Activated B cell treated with CpG ODN at 0.5 μM for 24 hours (primary cell): ENCODE measurements at places on chromosomes 5 and 9. TPM values are rescaled to one million over a fixed set of nuclear protein-coding genes. Genes with fewer than 3 reads are reported as not detected.

- H3K27me3 ChIP-seq, result peaks cover 5% of the 10 kb centered on the region
- peaks cover 9% of the 10 kb centered on the region for H3K36me3 ChIP-seq
- peaks cover 31% of the 10 kb centered on the region for H3K4me1 ChIP-seq
- H3K27ac ChIP-seq, result no peak overlapping the region
- DNase-seq, result no peak
Measured at GRCh38 chr9:104092192-104092591, 1.9 kb upstream of the SMC2 start.

DNA sequence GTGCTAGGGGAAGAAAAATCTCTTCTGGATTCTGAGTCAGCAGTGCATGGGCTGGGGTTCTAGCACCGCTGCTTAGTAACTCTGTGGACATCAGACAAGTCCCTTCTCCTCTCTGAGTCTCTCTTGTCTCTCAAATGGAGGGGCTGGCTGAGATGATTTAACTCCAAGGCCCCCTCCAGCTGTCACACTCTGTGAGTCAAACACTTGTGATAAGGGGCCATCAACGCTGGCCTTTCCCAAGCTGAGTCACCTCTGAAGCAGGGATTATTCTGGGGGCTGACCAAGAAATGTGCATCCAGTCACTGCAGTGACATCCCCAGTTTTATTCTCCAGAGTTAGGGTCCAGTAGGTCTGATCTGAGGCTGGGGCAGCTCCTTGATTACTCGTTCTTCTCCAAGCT, 110.4 kb upstream of the ZNF462 start:
- peaks cover 16% of the 10 kb centered on the region for H3K4me1 ChIP-seq
- no peaks in the 10 kb centered on the region for H3K36me3 ChIP-seq
- H3K27me3 ChIP-seq, result no peaks in the 10 kb centered on the region
- no peak overlapping the region for H3K4me3 ChIP-seq
- no peak for DNase-seq

DNA sequence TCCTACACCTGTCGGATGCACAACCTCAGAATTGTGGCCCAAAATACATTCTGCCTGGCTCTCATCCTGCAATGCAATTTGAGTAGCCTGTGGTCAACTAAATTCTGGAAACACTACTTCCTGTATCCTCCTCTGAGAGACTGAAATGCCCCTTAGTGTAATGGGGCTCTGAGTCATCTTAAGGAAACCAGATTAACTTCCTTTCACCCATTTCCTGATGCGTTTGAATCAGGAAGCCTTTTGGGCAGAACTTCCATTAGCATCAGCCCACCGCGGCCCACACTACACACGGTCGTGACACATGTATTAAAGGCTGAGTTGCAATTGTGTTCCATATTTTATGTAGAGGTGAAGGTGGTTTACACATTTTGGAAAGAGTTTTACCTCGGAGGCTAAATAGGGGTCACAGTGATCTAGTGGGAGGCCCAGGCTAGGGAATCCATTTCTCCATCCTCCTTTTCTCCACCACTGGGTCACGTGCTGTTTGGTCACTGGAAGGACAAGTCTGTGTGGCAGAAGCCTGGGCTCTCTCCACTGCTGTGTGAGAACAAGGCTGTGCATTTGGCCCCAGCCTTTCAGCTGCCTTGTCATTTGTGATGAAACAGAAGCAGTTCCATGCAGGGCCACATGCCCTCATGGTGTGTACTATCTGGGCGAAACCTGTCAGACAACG, 55.9 kb downstream of the DAP start:
- H3K27ac ChIP-seq, result no peak overlapping the region
- H3K4me1 ChIP-seq, result peaks cover 45% of the 10 kb centered on the region
- peaks cover 14% of the 10 kb centered on the region for H3K36me3 ChIP-seq
- DNase-seq, result no peak

- H3K36me3 ChIP-seq, result peaks cover 43% of the 10 kb centered on the region
- H3K27me3 ChIP-seq, result no peaks in the 10 kb centered on the region
- no peak for DNase-seq
- no peak overlapping the region for H3K4me3 ChIP-seq
Measured at GRCh38 chr5:81420039-81420667, 26.2 kb upstream of the ACOT12 start.

DNA sequence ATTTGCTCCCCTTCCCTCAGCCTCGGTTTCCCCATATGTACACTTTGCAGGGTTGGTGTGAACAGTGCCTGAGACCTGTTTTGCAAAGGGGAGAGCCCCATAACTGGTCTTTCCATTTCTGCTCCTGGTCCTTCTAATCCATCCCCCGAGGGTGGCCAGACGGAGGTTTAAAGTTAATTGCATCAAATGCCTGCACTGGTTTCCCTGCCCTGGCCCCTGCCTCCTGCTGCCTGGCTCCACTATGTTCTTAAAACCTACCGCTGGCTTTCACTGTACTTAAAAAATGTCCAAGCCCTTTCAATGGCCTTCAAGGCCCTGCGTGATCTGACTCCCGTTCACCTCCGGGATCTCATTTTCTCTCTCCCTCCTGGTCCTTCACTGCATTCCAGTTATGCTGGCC, 183.0 kb downstream of the RGS3 start:
- no peaks in the 10 kb centered on the region for H3K36me3 ChIP-seq
- H3K4me1 ChIP-seq, result no peaks in the 10 kb centered on the region
- H3K27me3 ChIP-seq, result peaks cover 21% of the 10 kb centered on the region
- H3K27ac ChIP-seq, result no peak overlapping the region
- H3K4me3 ChIP-seq, result no peak overlapping the region
- no peak for DNase-seq

DNA sequence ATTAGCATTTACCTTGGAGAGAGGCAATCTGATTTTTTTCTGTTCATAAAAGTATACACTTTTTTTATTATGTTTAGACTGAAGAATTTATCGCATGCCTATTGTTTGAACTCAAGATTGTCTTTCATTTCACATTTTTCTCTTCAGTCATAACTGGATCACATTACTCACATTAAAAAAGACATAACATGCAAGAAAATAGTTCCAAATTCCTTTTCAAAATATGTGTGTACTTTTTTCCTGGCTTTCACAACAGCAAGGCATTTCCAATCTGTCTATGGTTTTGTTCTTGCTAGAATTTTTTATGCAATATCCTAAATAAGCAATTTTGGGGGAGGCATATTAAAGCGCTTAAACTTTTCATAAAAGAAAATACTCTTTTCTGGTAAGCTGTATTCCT, 21.2 kb downstream of the FTMT start:
- H3K4me3 ChIP-seq, result no peak overlapping the region
- no peaks in the 10 kb centered on the region for H3K36me3 ChIP-seq
- no peak overlapping the region for H3K27ac ChIP-seq
- no peaks in the 10 kb centered on the region for H3K4me1 ChIP-seq
- no peak for DNase-seq
- H3K27me3 ChIP-seq, result no peaks in the 10 kb centered on the region

DNA sequence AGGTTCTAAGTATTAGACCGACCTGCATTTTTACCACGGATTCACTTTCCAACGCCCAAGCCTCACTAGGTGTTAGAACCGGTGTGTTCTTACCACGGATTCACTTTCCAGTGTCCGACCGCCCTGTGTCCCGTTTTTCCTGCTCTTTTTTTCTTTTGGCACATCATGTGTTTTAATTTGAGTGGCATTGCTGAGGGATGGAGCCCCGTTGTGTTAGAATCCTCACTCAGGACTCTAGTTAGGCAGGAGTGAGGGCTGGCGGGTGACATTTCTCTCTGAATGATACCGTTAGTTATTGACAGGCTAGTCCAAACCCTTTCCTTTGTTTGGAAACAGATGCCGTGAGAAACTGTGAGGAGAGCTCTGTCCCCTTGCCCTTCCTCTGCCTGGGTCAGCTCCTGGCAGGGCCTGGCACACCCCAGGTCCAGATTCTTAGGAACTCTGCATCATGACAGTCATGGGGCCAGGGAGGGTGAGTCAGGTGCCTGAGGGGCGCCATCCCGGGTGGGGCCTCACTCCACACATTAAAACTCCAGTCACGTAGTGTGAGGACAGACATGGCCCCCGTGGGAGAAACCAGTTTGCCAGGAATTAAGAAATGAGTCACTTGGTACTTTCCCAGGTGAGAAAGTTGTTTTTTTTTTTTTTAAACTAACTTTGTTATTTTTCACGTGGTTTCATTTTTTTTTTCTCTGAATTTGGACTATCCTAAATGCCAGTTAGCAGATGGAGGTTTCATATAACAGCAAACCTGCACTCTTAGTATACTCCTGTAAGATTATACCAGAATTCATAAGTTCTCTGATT, 15.8 kb downstream of the EXOC3 start:
- DNase-seq, result no peak
- no peak overlapping the region for H3K4me3 ChIP-seq
- peaks cover 20% of the 10 kb centered on the region for H3K4me1 ChIP-seq
- H3K27ac ChIP-seq, result peak overlapping the region; percentile 62

DNA sequence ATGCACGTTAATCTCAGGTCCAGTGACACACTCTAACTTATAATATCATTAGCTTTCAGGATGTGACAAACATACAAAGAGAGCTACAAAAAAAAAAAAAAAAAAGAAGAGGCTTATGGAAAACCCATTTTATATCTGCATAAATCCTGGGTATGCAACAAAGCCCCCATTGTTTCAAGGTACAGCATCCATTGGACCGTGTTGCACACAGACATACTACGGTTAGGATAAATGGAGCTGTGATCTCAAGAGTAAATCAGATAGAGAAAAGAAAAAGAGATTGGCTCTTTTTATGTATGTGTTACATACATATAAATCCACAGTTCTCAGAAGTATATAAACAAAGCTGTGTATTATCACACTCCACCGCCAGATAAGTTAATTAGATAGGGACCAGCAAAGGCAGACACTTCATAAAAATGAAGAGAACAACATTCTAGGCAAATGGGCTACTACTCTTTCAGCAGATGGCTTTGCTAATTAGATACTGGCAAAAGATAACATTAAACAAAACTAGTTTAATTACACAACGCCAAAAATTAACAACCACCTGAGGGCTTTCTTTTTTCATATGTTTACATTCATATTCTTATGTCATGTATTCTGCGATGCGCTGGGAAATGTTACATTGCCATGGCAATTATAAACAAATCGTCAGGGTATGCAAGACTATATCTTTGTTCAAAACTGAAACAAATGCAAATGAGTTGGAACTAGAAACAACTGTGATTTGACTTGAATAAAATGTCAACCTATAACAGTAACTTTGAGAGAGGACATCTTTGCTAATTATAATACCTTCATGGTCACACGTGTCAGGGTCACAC, 304.2 kb downstream of the SEMA5A start:
- no peak for DNase-seq
- H3K27ac ChIP-seq, result no peak overlapping the region
- no peaks in the 10 kb centered on the region for H3K27me3 ChIP-seq
- no peaks in the 10 kb centered on the region for H3K4me1 ChIP-seq

TCF7 gene
- total RNA-seq, result 13.2 and 15.8 TPM in 2 replicates

- H3K27ac ChIP-seq, result no peak overlapping the region
- peaks cover 75% of the 10 kb centered on the region for H3K36me3 ChIP-seq
- no peak overlapping the region for H3K4me3 ChIP-seq
- peaks cover 9% of the 10 kb centered on the region for H3K4me1 ChIP-seq
- DNase-seq, result no peak
Measured at GRCh38 chr9:131525643-131526565, 5.2 kb downstream of the UCK1 start.

DNA sequence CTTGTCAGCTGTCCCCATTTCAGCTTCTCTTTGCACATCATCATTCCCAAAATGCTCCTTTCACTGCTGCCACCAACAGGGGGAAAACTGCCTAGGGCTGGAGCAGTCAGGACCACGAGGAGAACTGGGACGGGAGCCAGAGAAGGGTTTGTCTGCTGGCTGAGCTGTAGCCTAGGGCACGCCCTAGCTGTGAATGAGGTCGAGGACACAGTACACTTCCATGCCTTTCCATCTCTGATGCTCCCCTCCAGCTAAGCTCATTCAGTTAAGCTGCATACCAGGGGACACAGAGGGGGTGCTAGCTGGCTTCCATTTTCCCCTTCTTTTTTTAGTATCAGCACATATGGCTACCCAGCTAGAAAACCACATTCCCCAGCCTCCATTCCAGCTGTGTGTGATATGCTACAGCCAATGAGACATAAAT, 64.7 kb downstream of the STK10 start:
- H3K36me3 ChIP-seq, result peaks cover 65% of the 10 kb centered on the region
- no peak overlapping the region for H3K4me3 ChIP-seq
- H3K4me1 ChIP-seq, result peaks cover 20% of the 10 kb centered on the region
- no peak for DNase-seq
- H3K27me3 ChIP-seq, result no peaks in the 10 kb centered on the region

DNA sequence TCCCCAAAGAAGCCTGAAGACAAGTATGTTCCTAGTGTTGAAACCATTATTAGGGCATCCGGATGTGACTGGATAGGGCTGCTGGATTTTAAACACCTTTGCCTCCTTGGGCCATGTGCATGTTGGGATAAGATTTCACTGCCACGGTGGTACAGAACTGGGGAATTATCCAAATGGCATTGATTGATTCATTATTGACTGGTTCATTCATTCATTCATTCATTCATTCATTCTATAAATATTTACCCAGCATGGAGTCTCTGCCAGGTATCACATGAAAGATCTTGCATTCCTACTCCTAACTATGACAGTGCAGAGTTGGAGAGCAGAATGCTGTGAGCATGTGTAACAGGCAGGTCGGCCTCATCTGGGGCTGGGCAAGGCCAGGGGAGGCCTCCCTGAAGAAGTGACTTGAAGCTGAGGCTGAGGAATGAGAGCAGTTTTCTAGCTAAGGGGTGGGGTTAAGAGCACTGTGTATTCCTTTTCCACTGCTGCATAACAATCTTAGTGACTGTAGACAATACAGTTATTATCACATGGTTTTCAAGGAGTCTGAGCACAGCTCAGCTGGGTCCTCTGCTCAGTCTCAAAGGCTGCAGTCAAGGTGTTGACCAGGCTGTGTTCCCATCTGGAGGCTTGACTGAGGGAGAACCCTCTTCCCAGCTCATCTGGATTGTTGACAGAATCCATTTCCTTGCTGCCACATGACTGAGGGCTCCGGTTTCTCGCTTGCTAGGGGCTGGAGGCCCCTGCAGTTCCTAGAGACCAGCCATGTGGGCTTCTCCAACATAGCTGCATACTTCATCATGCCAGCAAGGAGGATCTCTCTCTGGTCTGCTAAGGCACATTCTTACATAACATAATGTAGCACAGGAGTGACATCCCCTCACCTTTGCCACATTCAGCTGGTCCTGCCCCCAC, 35.7 kb downstream of the AK8 start:
- H3K36me3 ChIP-seq, result no peaks in the 10 kb centered on the region
- no peak overlapping the region for H3K27ac ChIP-seq
- H3K4me1 ChIP-seq, result peaks cover under 1% of the 10 kb centered on the region
- H3K4me3 ChIP-seq, result no peak overlapping the region

NR5A1 gene
- not detected in 2 replicates for total RNA-seq

GRCh38 chr5:10866913-10867312, 105.9 kb upstream of the DAP start:
- no peak for DNase-seq
- H3K4me1 ChIP-seq, result peaks cover 5% of the 10 kb centered on the region
- no peaks in the 10 kb centered on the region for H3K36me3 ChIP-seq
- no peak overlapping the region for H3K4me3 ChIP-seq
- no peak overlapping the region for H3K27ac ChIP-seq
- H3K27me3 ChIP-seq, result peaks cover 6% of the 10 kb centered on the region

GRCh38 chr5:31412324-31412723, 119.6 kb downstream of the DROSHA start:
- H3K4me1 ChIP-seq, result no peaks in the 10 kb centered on the region
- peaks cover 59% of the 10 kb centered on the region for H3K36me3 ChIP-seq
- H3K27me3 ChIP-seq, result no peaks in the 10 kb centered on the region
- no peak overlapping the region for H3K27ac ChIP-seq
- H3K4me3 ChIP-seq, result no peak overlapping the region

CCDC152 gene
- total RNA-seq, result 6.4 and 6.9 TPM in 2 replicates
